Stimulated activated CD8-positive, alpha-beta memory T cell treated with anti-CD3 and anti-CD28 coated beads, Interleukin-4, amount 100 ng/mL, for 4 hours (primary cell): ENCODE measurements at places on chromosomes 13 and 19.

GRCh38 chr13:40996426-40997092 is 22.6 kb downstream of the ELF1 start:
- no peak for DNase-seq

- DNase-seq = no peak
These were observed 8.1 kb upstream of the NKPD1 start for GRCh38 chr19:45168767-45169351.

DNA sequence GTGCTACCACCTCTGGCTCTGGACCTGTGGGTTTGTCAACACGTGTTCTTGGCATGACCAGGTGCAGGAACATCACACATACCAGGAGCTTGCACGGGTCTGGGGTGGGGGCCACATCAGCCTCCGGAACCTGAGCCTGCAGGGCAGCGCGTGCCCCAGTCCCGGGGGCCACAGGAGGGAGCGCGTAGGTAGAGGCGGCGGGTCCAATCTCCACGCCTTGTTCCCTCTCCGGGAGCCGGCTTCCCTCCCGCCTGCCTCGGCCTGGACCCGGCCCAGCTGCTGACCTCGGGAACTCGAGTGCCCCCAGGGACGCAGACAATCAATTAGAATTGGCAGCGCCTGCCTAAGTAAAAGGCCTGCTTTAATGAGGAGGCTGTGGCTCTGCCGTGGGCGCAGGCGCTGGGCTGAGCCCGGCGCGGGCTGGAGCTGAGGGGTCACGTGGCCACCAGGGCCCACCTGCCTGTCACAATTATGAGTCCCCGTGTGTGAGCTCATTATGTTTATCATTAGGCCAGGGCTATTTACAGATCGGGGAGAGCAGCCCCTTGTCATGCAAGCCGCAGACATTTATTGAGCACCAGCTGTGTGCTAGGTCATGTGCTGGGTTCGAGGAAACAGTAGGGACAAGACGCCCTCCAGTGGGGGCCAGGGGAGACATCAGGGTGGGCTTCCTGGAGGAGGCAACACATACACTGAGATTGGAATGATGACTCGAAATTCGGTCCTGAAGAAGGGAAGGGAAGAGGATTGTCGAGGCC is 32.2 kb upstream of the TNFAIP8L1 start:
- DNase-seq = no peak

DNA sequence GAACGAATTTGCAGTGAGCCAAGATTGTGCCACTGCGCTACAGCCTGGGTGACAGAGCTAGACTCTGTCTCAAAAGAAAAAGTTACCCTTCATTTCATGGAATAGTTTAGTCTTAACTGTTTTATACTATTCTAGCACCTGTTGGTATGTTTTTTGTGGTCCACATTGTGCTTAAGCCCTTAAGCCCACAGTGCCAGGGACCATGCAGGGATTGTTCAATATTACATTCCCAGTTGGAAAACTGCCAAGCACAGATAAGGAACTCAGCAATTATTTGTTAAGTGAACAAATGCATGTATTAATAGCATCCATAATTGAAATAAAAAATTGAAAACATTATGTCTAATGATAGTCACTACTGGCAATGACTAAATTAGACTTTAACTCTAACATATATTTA is 193.5 kb downstream of the PCDH17 start:
- DNase-seq = no peak

GRCh38 chr19:38731654-38732301 is 12.5 kb downstream of the CAPN12 start:
- DNase-seq = no peak

GRCh38 chr13:30851697-30852096 is 54.4 kb upstream of the MEDAG start:
- no peak for DNase-seq

- no peak for DNase-seq
These were observed 379 bp upstream of the ZNF470 start for GRCh38 chr19:56566904-56567273.

- DNase-seq = no peak
These were observed 520 bp downstream of the ZNF600 start for GRCh38 chr19:52786078-52786463.

GRCh38 chr13:100128373-100128772 is 39.5 kb downstream of the PCCA start:
- DNase-seq = no peak

GRCh38 chr13:33863188-33863789 is 45.3 kb downstream of the RFC3 start:
- DNase-seq = no peak

DNA sequence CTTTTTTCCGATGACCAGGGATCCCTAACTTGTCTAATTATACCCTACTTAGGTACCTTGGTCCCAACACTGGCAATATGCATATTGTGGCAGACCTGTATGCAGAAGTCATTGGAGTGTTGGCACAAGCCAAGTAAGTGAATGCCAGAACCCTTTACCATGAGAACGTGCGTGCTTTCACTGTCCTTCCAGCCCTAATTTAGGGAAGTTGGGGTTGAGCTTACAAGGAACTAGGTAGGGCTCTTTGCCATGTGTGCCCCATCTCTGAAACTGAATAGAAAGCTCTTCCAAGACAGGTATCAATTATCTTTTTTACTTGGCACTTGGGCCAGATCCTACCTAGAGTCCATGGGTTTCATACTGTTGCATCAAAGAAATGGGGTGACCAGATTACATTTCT is 93.2 kb downstream of the FRY start:
- DNase-seq = no peak

DNA sequence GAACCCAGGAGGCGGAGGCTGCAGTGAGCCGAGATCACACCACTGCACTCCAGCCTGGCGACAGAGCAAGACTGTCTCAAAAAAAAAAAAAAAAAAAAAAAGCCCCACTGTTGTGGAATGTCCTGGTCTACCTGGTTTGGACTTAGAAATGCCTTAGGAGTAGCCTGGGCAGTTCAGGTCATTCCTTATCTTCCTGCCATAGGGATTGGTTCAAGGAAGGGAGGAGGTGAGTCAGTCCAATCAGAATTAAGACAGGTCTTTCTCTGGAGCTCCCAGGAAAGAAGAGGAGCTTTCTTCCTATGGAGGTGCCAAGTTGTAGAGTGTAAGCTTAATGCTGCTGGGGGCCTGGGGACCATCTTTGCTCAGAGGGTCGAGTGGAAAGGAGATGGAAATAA is 44.8 kb downstream of the SIPA1L3 start:
- DNase-seq = no peak

- DNase-seq = no peak
These were observed 4.7 kb upstream of the ZNF611 start for GRCh38 chr19:52739576-52739975.

DNA sequence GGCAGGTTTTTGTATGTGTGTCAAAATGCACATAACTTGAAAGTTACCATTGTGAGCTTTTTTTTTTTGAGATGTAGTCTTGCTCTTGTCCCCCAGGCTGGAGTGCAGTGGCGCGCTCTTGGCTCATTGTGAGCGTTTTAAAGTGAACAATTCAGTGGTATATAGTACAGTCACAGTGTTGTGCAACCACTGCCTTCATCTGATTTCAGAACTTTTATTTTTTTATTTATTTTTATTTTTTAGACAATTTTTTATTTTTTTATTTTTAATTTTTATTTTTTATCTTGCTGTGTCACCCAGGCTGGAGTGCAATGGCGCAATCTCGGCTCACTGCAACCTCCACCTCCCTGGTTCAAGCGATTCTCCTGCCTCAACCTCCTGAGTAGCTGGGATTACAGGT is 15.0 kb downstream of the SLC25A42 start:
- DNase-seq = no peak

DNA sequence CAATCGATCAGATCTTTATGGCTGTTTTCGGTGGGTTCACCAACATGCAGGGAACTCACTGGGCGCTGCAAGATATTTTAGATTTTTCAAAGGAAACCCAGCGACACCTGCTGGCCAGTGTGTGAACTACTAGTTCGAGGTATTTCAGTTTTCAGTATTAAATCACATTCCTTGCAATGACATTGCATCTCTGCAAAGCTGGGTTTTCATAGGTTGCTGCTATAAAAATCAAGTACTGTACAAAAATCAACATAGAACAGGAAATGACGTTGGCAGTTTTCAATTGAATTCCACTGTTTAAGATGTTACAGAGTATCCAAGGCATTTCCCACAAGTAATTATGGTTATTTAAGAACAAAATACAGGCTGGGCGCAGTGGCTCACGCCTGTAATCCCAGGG is 17.6 kb downstream of the LIG1 start:
- peak; percentile 43 for DNase-seq

- DNase-seq = no peak
These were observed 21.7 kb upstream of the CALM3 start for GRCh38 chr19:46579361-46579879.

DNA sequence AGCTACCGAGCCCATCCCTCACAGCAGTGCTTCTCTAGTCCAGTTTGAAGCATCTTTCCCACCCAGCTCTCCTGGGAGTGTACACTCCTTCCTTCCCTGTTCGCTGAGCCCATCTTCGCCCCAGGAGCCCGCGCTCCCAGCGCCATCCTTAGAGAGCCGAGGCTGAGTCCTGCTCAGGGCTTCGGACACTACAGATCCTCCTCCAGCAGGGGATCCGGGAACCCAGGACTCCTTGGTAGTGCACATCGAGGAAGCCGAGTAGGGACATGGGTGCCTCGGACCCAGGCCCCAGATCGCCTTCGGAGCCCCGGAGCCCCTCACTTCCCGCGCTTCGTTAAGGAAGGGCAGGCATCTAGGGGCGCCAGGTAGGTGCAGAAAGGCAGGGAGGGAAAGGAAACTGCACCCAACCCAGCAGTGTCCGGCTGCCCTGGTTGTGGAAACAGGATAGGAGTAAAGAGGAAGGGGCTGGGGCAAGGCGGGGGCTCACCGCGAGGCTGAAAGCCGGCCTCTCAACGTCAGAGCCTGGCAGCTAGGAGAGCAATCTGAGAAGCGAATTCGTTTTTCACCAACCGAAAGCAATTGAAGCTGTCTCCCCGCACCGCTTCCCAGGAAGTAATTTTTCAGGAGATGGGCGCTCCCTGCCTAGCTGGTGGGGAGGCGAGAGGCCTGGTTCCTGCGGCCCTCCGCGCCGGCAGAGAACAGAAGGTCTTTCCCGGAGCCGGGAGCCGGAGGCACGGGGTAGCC is 1.0 kb downstream of the PDX1 start:
- DNase-seq = no peak

GRCh38 chr19:51573331-51573730 is 2.2 kb downstream of the ZNF175 start:
- DNase-seq = no peak

- peak; percentile 31 for DNase-seq
These were observed 21.9 kb upstream of the CPB2 start for GRCh38 chr13:46126552-46127357.

- no peak for DNase-seq
These were observed 92.1 kb downstream of the GPC6 start for GRCh38 chr13:93318534-93319254.

GRCh38 chr19:19169236-19170052 is 619 bp downstream of the MEF2B start:
- no peak for DNase-seq

- DNase-seq = no peak
These were observed 135.5 kb upstream of the EDNRB start for GRCh38 chr13:78054157-78054556.

GRCh38 chr19:28502879-28503734 is 709.8 kb downstream of the UQCRFS1 start:
- no peak for DNase-seq

GRCh38 chr19:2648528-2648937 is 54.0 kb downstream of the GNG7 start:
- peak; percentile 39 for DNase-seq

DNA sequence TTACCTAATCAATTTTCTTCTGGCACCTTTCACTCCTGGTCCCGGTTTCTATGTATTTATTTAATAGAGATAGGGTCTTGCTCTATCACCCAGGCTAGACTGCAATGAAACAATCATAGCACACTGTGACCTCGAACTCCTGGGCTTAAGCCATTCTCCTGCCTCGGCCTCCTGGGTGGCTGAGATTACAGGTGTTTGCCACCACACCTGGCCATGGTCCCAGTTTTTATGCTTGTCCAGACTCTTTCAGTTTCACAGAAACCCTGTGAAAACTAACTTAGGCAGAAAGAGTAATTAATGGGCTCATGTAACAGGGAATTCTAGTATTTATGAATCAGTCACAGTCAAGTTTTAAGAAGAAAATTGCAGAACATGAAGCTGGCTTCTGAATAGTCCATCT is 9.0 kb upstream of the STK24 start:
- DNase-seq = no peak

- no peak for DNase-seq
These were observed 995 bp upstream of the MKNK2 start for GRCh38 chr19:2051773-2052704.

DNA sequence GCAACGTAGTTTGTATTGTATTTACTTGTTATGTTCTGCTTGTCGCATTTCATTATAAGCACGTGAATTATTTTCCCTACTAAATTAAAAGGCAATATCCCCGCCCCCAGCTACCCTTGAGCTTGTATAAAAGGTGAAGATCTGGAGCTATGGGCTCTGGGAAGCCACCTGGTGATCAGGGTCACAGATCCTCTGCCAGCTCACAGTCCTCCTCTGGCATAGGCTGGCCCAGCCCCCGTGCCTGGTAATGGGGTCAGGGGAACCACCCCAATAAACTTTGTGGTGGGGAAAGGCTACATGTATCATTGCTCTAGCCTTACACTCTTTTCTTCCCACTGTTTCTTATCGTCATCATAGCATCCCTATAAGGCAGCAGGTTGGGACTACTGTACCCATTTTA is 190.2 kb upstream of the TSHZ3 start:
- no peak for DNase-seq

GRCh38 chr13:41515491-41516139 is 58.3 kb downstream of the RGCC start:
- DNase-seq = no peak

GRCh38 chr13:30791354-30792001 is 56.1 kb downstream of the ALOX5AP start:
- no peak for DNase-seq

- no peak for DNase-seq
These were observed 10.9 kb downstream of the SIGLEC12 start for GRCh38 chr19:51490676-51491075.

DNA sequence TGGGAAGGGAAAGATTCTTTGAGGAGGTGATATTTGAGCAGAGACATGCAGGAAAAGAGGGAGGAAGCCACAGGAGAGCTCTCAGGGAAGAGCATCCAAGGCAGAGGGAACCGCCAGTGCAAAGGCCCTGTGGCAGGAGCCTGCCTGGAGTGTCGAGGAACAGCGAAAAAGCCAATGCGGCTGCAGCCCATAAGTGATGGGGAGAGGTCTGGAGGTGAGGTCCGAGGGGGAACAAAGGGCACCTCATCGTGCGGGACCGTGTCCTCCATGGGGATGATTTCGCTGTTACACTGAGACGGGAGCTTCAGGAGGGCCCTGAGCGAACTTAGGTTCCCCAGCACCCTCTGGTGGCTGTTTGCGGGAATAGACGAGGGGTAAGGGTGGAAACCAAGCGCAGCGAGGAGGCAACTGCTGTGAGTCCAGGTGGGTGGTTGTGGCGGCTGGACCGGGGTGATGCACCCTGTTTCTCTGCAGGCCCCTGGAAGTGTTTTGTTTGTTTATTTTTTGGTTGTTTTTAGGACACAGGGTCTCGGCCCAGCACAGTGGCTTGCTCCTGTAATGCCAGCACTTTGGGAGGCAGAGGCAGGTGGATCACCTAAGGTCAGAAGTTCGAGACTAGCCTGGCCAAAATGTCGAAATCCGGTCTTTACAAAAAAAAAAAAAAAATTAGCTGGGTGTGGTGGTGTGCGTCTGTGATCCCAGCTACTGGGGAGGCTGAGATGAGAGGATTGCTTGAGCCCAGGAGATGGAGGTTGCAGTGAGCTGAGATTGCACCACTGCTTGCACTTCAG is 5.9 kb upstream of the EHD2 start:
- DNase-seq = peak; percentile 45

- DNase-seq = no peak
These were observed 281.9 kb downstream of the DCLK1 start for GRCh38 chr13:35849256-35849644.
